ENCODE measurements at places on chromosomes 5 and 9.

DNA sequence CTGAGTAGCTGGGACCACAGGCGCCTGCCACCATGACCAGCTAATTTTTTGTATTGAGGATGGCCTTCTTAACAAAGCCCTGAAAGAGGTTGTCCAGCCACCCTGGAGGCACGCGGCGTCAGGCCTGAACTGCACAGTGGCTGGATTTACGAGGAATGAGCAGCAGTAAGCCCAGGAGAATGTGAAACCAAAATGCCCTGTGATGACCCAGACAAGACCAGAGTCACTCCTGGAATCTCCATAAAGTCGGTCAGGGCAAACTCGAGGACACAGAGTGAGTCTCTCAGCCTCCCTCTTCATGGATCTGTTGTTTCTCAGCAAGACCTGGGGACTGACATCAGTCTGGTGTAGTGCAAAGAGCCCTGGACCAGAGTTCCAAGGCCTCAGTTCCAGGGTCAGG, 53.2 kb upstream of the C5orf58 start:
- no peak for DNase-seq

- DNase-seq = peak; percentile 48
These were observed 41.1 kb downstream of the ISOC1 start for GRCh38 chr5:129135633-129136032.

DNA sequence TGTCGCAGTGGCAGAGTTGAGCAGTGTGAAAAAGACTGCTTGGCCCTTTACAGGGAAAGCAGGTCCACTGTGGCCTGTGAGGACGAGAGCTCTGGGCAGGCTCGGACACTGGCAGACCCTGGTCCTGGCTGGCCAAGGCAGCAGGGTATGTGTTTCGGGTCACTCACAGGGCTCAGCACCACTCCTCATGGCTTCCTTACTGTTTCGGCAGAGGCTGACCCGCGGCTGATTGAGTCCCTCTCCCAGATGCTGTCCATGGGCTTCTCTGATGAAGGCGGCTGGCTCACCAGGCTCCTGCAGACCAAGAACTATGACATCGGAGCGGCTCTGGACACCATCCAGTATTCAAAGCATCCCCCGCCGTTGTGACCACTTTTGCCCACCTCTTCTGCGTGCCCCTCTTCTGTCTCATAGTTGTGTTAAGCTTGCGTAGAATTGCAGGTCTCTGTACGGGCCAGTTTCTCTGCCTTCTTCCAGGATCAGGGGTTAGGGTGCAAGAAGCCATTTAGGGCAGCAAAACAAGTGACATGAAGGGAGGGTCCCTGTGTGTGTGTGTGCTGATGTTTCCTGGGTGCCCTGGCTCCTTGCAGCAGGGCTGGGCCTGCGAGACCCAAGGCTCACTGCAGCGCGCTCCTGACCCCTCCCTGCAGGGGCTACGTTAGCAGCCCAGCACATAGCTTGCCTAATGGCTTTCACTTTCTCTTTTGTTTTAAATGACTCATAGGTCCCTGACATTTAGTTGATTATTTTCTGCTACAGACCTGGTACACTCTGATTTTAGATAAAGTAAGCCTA, 15.7 kb downstream of the SQSTM1 start:
- peak; percentile 28 for DNase-seq

- DNase-seq = no peak
These were observed 86.2 kb downstream of the LURAP1L start for GRCh38 chr9:12860998-12861397.

DNA sequence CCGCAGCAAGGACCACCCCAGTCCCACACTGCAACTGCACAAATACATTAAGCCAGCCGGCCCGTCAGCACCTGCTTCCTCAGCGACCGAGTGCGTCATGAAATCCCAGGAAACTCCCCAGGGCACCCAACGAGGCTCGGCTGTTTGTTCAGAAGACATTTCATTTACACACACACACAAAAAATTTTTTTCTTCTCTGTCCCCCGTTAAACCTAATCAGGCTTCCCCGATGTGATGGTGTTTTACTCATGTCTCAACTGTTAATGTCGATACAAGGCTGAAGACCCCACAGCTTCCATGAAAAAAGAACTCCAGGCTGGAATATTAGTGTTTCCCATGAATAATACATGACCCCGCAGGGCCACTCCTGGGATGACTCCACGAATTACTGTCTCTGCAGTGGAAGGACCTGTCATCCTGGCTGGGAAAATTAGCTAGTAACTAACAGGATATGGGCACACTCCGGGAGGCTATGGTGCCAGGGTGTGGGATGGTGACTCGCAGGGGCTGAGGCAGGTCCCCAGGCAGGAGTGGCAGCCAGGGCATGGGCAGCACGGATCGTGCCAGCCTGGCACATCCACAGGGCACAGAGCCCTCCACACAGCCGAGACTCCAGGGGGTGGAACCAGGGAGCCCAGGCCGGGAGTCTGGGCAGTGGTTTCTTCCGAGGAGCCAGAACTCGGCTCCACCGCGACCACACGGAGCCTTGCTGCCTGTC, 102.4 kb downstream of the VAV2 start:
- DNase-seq = no peak

DNA sequence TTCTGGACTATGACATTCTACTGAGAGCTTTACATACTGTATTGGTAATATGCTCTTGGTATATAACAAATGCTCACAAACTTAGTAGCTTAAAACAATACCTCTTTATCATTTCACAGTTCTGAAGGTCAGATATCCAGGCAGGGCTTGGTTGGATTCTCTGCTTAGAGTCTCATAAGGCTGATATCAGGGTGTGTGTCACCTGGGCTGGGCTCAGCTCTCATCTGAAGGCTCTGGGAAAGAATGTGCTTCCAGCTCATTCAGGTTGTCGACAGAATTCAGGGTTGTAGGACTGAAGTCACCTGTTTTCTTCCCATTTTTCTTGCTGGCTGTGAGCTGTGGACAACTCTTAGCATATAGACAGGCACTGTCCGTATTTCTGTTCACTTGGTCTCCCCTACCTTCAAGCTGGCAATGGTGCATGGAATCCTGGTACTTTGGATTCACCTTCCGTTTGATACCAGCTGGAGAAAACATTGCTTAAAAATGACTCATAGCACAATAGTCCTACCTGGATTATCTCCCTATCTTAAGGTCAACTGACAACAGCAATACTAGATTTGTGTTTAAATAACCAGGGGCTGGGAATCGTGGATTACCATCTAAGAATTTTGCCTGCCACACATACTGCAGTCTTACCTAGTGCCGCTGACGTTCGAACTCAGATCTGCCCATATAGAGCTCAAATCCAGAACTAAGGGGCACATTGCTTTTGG, 69.2 kb downstream of the RCL1 start:
- no peak for DNase-seq

GRCh38 chr5:176144508-176144907, 93.7 kb upstream of the SIMC1 start:
- DNase-seq = no peak

- DNase-seq = no peak
These were observed 76.2 kb upstream of the LRRTM2 start for GRCh38 chr5:138951091-138951985.

DNA sequence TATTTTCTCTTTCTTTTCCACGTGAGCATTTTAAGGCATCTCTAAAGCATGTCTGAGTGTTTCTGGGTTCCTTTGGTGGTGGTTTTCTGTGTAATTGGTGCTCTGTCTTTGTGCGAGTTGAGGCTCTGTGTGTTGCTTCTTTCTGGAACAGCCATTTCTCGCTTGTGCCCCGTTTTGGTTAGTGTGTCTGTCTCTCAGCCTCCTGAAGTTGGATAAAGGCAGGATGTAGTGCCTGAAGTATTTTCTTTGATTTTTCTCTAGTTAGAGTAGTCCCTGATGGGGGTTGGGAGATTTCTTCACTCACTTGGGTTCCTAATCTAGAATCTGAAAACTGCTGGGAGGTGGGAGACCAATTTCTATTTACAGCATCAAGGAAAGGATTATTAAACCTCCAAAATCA, 129.7 kb upstream of the TMEM161B start:
- DNase-seq = no peak

Measured in GM12865 (cell line).